Stimulated activated CD4-positive, alpha-beta T cell treated with anti-CD3 and anti-CD28 coated beads, Interleukin-4, amount 100 ng/mL, for 48 hours (primary cell): ENCODE measurements at places on chromosomes 1 and 21.

GRCh38 chr1:174761335-174761734 lies 238.4 kb upstream of the CACYBP start:
- DNase-seq: no peak

DNA sequence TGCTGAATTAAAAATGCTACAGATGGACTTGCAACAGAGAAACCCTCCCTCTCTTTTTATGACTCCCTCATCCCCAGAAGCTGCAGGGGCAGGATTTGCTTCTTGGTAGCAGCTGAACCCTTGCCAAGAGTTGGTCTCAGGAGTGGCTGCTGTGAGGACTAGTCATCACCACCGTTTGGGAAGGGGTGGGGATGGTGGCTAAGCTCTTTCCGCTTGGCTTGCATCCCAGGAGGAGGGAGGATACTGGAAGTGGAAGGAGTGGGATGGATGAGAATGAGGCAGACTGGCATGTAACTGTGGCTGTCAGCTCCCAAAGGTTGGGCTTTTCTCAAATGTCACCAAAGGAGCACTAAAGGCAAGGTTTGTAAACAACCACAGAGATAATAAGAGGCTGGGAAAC lies 50.8 kb upstream of the COL24A1 start:
- DNase-seq: no peak

DNA sequence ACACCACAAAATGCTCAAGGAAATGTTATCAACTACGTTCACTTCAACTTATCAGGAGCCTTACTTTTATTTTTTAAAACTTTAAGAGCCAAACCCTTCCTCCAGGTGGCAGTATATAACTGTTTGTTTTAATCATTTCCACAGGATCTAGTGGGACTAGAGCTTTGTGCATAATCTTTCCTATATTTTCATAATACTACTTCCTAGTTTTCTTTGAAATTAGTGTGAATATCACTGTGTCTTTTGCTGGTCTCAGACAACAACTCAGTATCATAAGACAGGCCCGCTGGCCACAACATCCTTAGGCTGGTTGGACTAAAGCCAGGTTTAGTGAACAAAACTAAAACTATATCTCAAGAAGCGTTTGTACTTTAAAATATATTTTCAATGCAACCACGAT lies 145.5 kb downstream of the TIAM1 start:
- DNase-seq: no peak

GRCh38 chr1:100184536-100184935 lies 6.5 kb upstream of the LRRC39 start:
- DNase-seq: no peak

DNA sequence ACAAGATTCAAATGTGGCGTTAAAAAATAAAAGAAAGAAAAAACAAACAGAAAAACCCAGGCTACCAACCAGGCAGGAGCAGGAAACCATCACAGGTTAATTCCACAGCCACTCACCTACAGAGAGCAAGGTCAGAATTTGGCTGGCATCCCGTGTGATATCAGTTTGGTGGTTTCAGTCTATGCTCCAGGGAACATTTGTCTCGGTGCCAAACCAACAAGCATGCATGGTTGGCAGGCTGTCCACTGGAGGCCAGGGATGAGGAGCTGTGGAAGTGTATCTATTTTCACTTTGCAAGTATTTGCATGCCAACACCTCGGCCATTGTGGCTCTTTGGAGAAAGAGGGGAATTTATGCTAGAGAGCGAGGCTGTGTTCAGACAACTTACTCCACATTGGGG lies 53.1 kb upstream of the PROX1 start:
- no peak for DNase-seq
